Uterine smooth muscle cell (primary cell): ENCODE measurements at places on chromosomes 4 and X. TPM values are rescaled to one million over a fixed set of nuclear protein-coding genes. Genes with fewer than 3 reads are reported as not detected.

The GYG2 gene
- 1.1 and 2.4 TPM in 2 replicates for total RNA-seq

The FAM9C gene
- total RNA-seq, result 0.12 TPM in 1 of 2 replicates, not detected in the other

The DAPP1 gene
- not detected in 2 replicates for total RNA-seq

The SLC25A53 gene
- 5.8 and 8.9 TPM in 2 replicates for total RNA-seq

The TLR6 gene
- 3.0 and 4.4 TPM in 2 replicates for total RNA-seq

The NCAPG gene
- total RNA-seq, result 22.2 and 87.8 TPM in 2 replicates
